ENCODE measurements at places on chromosomes 5 and 9. TPM values are rescaled to one million over a fixed set of nuclear protein-coding genes. Genes with fewer than 3 reads are reported as not detected.

The WNT8A gene
- not detected for total RNA-seq

The PPP2R2B gene
- total RNA-seq = 9.9 TPM

The GALNT12 gene
- 5.4 TPM for total RNA-seq

The CTXN3 gene
- not detected for total RNA-seq

The HTR1A gene
- total RNA-seq = not detected

The SLC34A3 gene
- 1.6 TPM for total RNA-seq

The ACOT12 gene
- not detected for total RNA-seq

The MACROH2A1 gene
- 339 TPM for total RNA-seq

The RNF208 gene
- 0.17 TPM for total RNA-seq

The ST6GALNAC4 gene
- 32.7 TPM for total RNA-seq

The ALDH1A1 gene
- total RNA-seq = not detected

The FOXD1 gene
- total RNA-seq = 24.6 TPM

The ZDHHC11B gene
- total RNA-seq = 2.3 TPM

The PCDHA6 gene
- 0.69 TPM for total RNA-seq

The CYFIP2 gene
- total RNA-seq = 24.7 TPM

The HNRNPK gene
- total RNA-seq = 631 TPM

The EIF4E1B gene
- not detected for total RNA-seq

The BTNL3 gene
- total RNA-seq = not detected

The SLC25A2 gene
- not detected for total RNA-seq

The CER1 gene
- not detected for total RNA-seq

The IL4 gene
- total RNA-seq = not detected

The CACNA1B gene
- total RNA-seq = not detected

The SV2C gene
- not detected for total RNA-seq

The OR13C4 gene
- not detected for total RNA-seq

The C1QTNF2 gene
- total RNA-seq = 1.6 TPM

The ARL14EPL gene
- total RNA-seq = 1.0 TPM

The MAP3K1 gene
- total RNA-seq = 14.5 TPM

The GFRA3 gene
- not detected for total RNA-seq

The TMC1 gene
- total RNA-seq = not detected

The PDCD1LG2 gene
- total RNA-seq = 1.1 TPM

The C9orf153 gene
- not detected for total RNA-seq

The LOX gene
- total RNA-seq = 22.2 TPM

The SHISAL2B gene
- total RNA-seq = not detected

The POLR1E gene
- total RNA-seq = 40.3 TPM

The RANBP17 gene
- total RNA-seq = not detected

The ZNF367 gene
- 33.7 TPM for total RNA-seq

The SYK gene
- total RNA-seq = not detected

The SNCB gene
- 0.10 TPM for total RNA-seq

The NMRK1 gene
- total RNA-seq = 21.5 TPM

The FAM151B gene
- total RNA-seq = 1.9 TPM

The ADAMTSL1 gene
- 5.3 TPM for total RNA-seq

The ZNF189 gene
- total RNA-seq = 23.7 TPM

The TIMD4 gene
- not detected for total RNA-seq

The KIF12 gene
- 0.07 TPM for total RNA-seq

The CDKN2B gene
- total RNA-seq = not detected

The PCDHB14 gene
- 17.6 TPM for total RNA-seq

The CYLC2 gene
- total RNA-seq = not detected

The CAMSAP1 gene
- total RNA-seq = 30.7 TPM

The ZER1 gene
- total RNA-seq = 14.8 TPM

The TMOD1 gene
- 0.81 TPM for total RNA-seq

The GARIN3 gene
- not detected for total RNA-seq

The ZNF618 gene
- 3.4 TPM for total RNA-seq

The IFNK gene
- not detected for total RNA-seq

The GABRA6 gene
- not detected for total RNA-seq

The TAL2 gene
- not detected for total RNA-seq

The ADGRV1 gene
- not detected for total RNA-seq

The FLT4 gene
- 11.5 TPM for total RNA-seq

The GAS1 gene
- total RNA-seq = 1.7 TPM

The SPINK13 gene
- not detected for total RNA-seq

Data from A172 (cell line).